Astrocyte (in vitro differentiated cells and primary cell): ENCODE measurements at places on chromosomes 7 and 10.

- no peak for DNase-seq
Observed at GRCh38 chr10:95837783-95838182, 70.0 kb upstream of the CC2D2B start.

DNA sequence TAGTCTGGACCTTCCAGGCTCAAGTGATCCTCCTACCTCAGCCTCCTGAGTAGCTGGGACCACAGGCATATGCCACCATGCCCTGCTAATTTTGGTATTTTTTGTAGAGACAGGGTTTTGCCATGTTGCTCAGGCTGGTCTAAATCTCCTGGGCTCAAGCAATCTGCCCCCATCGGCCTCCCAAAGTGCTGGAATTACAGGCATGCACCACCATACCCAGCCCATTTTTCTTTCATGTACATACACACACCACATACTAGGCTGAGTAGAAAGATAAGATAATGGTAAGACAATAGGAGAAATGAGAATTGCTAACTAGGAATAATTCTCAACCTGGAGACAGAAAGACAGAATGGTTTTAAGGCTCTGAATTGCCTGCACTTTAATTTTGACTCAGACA, 83.8 kb downstream of the CPEB3 start:
- DNase-seq, result no peak

- DNase-seq, result no peak
Observed at GRCh38 chr10:23354630-23355279, 10.2 kb upstream of the C10orf67 start.

GRCh38 chr10:65497837-65498236, 1428.0 kb upstream of the LRRTM3 start:
- DNase-seq, result no peak

DNA sequence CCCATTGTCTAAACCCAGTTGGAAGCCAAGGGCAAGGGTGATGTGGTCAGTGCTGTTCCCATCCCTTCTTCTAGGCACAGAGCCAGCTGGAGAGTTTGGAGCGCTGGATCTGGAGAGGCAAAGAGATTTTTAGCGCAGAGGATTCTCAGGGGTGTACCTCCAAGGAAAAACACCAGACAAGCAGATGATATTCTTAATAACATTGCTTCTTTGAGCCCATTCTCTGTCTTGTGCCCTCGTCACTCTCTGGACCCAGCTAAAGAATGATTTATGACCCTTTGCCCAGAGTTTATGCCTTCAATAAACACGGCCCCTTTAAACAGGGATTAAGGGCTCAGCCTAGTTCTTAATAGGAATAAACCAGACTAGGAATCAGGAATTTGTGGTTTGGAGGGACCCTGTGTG, 4.7 kb upstream of the HIP1 start:
- DNase-seq, result no peak

- no peak for DNase-seq
Observed at GRCh38 chr7:112282476-112283188, 76.1 kb downstream of the ZNF277 start.

DNA sequence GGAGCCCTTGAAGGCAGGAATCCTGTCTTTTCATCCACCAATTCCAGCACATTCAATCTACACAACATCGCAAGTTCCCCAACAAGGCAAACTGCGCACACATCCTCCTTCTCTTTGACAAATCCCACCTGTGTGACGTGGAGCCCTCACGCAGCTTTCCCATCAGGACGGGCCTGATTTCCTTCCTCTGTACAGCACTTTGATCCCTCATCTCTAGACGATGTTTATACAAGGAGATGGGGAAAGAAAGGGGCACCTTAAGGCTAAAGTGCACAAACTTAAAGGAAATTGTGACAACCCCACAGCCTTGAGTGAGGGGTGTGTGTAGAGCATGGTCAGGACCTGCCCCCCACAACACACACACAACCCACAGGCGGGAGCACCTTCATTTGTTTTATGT, 97.2 kb downstream of the PRKAG2 start:
- no peak for DNase-seq

DNA sequence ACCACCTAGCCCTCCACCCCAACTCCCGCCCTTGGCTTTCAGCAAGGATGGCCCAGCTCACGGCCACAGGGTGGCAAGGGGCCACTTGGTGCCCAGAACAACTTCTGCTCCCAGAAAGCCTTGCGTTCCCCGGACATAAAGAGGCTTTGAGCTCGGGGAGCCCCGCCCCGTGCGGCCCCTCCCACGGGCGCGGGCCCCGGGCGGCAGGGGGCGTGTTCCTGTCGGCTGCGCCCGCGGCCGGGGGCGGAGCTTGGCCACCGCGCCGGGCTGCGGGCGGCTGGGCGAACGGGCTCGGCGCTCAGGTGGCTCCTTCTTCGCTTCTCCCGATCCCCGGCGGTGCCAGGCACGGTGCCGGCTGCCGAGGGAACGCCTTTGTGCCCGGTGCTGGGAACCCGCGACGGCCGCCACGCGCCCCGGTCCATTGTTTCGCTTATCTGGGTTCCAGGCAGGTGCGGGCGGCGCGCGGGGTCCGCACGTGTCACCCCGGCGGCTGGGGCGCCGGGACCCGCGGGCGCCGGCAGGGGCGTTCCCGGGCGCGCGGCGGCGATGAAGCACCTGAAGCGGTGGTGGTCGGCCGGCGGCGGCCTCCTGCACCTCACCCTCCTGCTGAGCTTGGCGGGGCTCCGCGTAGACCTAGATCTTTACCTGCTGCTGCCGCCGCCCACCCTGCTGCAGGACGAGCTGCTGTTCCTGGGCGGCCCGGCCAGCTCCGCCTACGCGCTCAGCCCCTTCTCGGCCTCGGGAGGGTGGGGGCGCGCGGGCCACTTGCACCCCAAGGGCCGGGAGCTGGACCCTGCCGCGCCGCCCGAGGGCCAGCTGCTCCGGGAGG, at the start of gene NFE2L3:
TSS of gene NFE2L3 (plus strand) at position 246 of the 829 bp plus-strand sequence. CDS start at position 547, 301 bp downstream.
- DNase-seq, result peak; percentile 37

DNA sequence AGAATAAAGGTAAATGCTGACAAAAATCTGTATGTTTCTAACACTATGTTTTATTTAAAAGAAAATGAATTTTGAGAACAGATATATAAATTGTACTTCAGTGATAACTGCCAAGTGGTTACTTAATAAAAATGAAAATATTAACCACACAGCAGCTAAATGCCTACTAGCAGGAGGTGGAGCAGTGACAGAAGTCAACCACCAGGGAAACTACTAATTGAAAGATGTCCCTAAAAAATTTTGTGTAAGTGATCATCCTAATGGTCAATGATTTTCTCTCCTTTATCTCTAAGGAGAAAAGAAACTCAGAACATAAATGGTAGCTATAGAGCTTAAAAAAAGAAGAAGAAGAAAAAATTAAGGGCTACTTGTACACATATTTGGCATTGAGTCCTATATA, 22.9 kb downstream of the WNT16 start:
- no peak for DNase-seq

DNA sequence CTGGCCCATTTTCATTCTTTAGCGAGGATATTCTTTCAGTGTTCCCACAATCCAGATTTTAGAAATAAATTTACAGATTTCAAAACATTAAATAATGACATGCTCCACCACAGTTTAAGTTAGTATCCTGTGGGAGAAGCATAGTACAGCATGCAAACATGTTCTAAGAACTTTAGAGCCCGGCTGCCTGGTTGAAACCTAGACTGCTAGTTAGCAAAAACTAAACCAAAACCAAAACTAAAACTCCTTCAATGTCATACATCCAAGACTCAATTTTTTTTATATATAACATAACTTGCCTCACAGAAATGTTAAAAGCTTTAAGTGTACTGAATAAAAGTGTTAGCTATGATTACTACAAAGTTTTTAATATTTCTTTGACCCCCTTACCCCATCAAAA, 17.0 kb downstream of the TRA2A start:
- DNase-seq, result no peak

- DNase-seq, result no peak
Observed at GRCh38 chr7:136348542-136349192, 371.5 kb upstream of the MTPN start.

GRCh38 chr7:151016942-151017341, 7.4 kb downstream of the ATG9B start:
- no peak for DNase-seq

DNA sequence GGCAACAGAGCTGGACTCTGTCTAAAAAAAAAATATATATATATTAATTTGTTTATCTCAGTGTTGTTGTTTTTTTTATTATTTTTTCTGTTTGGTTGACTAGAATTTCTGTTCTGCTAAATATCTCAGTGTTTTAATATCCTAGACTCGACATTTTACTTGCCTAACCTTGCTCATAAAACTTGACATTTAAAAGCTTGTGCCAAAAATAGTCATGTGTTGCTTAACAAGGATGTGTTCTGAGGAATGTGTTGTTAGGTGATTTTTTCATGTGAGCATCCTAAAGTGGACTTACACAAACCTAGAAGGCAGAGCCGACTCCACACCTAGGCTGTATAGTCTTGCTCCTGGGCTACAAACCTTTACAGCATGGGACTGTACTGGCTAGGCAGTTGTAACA, 23.1 kb downstream of the NRBF2 start:
- DNase-seq, result no peak

GRCh38 chr7:134366481-134366880, 49.8 kb upstream of the SLC35B4 start:
- no peak for DNase-seq

DNA sequence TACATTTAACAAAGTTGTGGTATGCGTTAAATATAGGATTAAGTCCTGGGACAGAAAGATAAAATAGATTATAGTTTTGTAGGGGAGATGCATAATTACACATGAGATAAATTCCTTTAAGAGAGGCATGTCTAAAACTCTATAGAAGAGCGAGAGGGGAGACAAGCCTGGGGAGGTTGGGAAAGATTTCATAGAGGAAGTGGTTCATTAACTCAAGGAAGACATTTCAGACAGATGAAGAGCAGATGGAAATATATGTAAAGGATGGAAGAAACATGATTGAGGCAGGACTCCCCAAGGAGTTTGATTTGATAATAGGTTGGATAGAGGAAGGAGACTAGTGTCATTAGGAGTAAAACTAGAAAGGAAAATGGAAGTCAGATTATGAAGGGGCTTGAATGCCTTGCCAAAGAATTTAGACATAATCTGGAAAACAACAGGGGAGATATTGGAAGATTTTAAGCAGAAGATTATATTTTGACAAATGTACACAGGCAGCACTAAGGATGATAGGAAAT, 96.1 kb downstream of the PHTF2 start:
- DNase-seq, result no peak

GRCh38 chr10:1643908-1644179, 93.5 kb downstream of the ADARB2 start:
- DNase-seq, result no peak

GRCh38 chr10:132131581-132132420, 54.9 kb upstream of the DPYSL4 start:
- DNase-seq, result no peak

DNA sequence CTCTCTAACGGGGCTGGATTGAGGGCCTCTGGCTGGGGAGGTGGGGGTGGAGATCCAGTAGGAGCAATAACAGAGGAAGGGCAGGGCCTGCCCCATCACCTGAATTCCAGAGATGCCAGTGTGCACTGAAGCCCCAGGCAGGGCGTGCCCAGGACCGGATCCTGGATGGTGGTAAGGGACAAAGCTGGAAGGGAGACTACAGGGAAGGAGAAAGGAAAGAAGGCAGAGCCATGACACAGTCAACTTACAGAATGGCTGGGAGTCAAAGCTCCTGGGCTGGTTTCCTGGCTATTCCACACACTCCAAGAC, 666 bp downstream of the TMEM139 start:
- DNase-seq, result no peak

- no peak for DNase-seq
Observed at GRCh38 chr7:14380881-14381280, 391.4 kb upstream of the ETV1 start.

- no peak for DNase-seq
Observed at GRCh38 chr7:50315739-50316671, 11.5 kb downstream of the IKZF1 start.

- DNase-seq, result no peak
Observed at GRCh38 chr10:86113983-86114382, 252.6 kb downstream of the GRID1 start.

DNA sequence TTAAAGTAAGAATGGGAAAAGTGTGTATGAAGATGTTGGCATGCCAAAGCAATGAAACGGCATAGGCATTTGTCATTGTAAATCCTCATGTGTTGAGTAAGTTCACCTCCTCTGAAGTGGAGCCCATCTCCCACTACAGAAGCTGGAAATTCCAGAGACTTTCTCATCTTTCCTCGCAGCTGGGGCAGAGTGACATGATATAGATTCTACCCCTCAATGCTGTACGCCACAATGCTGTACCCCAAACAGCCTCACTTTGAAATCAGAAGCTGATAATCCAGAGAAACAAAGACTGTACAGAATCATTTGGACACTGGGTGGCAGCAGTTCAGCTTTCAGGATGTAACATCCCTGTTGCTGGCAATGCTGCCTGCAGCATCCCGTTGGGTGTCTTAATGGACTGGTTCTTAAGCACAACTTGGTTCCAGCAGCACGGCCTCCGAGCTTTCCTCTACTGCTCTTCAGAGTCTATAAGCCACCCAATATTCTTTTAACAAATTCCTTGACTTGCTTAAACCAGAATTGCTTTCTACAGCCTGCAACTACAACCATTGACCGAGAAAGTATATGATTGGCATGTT, 18.8 kb downstream of the ZC3HAV1L start:
- peak; percentile 44 for DNase-seq

DNA sequence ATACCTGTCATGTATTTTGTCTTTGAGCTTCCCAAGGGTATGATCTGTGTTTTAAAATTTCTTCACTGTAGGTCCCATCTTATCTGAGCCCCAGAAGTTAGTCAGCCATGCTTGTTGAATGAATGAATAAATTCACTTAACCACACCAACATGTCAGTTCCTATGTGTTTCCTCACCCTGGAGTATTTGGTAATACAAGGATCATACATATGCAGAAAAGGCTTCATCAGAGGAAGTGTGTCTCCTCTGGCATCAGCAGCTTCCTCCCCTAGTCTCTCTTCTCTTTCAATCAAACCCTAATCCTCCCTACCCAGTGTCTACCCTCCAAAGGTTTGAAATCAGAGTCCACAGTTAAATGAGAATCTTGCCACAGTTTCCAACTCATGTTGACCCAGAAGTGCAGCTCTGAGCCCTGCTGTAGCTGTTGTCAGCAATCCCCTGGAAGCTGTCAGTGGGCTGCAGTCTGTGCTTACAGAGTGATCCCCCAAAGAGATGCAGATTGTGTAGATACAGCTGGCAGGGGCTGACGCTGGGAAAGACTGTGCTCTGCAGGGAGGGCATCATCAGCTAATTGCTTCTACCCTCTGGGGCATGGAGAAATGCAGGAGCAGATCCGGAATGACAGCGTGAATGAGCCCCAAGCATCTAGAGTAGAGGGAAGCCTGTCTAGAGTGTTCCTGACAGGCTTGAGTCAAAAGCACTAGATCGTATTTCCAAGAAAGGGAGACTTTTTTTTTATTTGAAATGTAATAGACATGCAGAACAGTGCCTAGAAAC, 105.0 kb upstream of the WDR11 start:
- no peak for DNase-seq

- no peak for DNase-seq
Observed at GRCh38 chr10:71465551-71466252, 69.0 kb downstream of the CDH23 start.

DNA sequence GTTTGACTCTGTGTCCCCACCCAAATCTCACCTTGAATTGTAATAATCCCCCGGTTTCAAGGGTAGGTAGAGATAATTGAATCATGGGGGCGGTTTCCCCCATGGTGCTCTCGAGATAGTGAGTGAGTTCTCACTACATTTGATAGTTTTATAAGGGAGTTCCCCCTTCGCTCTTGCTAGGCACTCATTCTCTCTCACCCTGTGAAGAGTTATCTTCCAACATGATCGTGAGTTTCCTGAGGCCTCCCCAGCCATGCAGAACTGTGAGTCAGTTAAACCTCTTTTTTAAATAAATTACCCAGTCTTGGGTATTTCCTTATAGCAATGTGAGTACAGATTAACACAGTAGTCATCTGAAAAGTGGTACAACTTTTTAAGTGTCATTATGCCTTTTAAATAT, 913.5 kb upstream of the LRRN3 start:
- DNase-seq, result no peak

GRCh38 chr7:110940756-110941155, 150.2 kb upstream of the LRRN3 start:
- peak; percentile 20 for DNase-seq
